GM19239 (cell line): ENCODE measurements at places on chromosomes 5 and 9.
A peak's percentile ranks its signal among the peaks of the same experiment; 100 is the strongest.

DNA sequence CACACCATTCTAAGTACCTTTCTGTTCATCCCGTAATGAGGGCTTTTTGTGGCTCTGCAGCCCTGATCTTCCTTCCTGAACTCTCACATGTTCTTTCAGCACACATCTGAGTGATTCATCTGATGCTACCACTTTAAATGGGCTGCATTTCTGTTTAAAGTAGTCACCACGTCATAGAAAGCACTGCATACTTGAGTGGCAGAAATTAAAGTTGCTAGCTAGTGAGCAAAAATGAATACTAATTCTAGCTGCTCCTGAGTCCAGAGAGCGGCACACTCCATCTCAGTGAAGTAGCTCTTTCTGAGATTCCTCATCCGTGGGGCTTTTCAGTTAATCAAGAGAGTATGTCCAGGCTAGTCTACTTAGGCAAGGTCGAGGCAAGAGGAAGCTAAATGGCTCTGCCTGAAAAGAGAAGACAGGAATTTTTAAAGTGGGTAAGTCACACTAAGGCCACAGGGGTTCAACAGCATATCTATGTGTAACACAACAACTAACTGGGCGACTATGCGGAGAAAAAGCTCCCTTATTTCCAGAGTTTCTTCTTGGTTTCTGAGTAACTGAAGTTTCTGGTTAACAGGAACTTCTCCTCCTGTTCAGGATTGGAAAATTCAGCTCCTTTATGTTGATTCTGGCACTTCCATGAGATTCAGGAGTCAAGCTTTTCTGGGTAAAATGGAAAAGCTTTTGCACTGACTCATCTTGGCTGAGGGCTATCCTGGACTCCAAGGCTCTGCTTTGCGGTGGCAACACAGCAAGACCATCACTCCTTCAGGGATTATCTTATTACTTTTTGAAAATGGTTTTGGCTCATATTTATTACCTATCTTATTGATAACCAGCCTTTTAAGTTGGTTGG, 109.5 kb downstream of the TAF11L14 start:
- no peak for DNase-seq

- no peak for DNase-seq
Measured at GRCh38 chr5:127031863-127032232, 1.5 kb upstream of the MARCHF3 start.

- no peak for DNase-seq
Measured at GRCh38 chr5:95731571-95732554, 727 bp downstream of the RHOBTB3 start.

- DNase-seq, result no peak
Measured at GRCh38 chr9:134073500-134073899, 5.7 kb upstream of the BRD3 start.

DNA sequence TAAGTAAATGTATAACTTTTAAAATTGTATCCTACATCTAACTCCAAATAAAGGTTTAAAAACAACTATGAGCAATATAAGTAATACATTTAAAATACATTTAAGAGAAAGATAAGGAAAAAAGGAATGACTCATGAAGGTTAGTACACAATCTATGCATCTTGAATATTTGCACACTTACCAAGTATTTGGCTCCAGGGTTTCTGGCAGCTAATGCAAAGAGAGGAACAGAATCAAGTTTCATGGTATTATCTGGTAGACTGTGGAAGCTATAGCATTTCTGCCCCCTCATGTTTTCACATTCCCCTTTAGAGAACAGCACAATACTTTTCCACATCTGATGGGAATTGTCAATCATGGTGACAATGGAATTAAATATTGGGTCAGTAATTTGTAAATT, 132.1 kb downstream of the COX7C start:
- no peak for DNase-seq

DNA sequence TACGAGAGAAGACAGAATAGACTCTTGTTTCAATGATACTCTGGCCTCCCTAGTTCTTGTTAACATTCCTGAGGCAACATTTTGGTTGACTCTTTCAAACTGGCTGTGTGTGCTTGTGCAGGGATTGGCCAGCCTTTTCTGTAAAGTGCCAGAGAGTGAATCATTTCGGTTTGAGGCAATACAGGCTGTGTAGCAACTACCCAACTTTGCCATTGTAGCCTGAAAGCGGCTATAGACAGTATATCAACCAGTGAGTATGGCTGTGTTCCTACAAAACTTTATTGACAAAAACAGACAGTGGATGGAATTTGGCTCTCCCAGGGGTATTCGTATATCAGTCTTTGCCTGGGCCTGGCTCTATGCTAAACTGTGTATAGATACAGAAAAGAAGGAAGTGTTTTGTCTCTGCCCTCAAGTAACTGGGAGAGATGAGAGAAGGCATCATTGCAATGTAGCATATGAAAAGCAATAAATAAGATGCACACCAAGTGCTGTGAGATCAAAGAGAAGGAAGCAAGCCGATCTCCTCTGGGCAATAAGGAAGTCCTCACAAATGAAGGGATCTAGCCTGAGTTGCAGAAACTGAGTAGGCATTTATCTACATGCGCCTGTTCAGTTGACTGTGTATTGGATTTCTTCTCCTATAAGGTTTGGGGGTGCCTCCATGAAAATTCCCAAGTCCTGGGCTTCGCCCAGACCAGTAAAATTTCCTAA, 568.0 kb upstream of the KLF4 start:
- DNase-seq, result no peak

DNA sequence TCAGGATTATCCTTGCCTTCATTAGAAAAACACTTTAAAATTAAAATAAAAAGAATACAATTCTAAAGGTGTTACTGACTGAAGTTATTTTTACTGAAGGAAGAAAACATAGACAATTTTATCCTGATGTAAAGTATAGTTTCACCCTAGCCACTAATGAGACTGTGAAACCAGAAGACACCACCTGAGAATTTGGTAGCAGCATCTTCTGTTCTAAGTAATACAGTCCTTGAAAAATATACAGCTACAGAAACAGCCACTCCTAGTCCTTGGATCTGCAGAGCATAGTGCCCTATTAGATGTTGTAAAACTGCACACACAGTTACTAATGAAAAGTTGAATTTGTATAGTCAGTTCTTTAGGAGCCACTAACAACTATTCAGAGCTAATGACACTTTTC, 377.7 kb downstream of the PRR16 start:
- no peak for DNase-seq

DNA sequence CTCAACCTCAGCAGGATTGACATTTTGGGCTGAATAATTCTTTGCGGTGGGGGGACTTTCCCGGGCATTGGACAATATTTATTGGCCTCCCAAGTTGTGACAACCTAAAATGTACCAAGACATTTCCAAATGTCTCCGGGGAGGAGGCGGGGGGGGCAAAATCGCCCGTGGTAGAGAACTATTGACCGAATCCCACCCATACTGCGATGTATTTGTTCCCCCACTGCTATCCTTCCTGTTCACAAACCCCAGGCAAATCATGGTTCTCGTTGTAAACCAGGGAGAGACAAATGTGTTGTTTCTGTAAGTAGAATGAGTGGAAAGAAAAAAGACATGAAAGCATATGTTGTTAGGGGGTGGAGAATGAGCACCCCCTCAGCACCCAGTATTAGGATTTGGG, 141.9 kb downstream of the PSAT1 start:
- no peak for DNase-seq

- DNase-seq, result no peak
Measured at GRCh38 chr5:131671994-131672655, 37.1 kb upstream of the RAPGEF6 start.

- no peak for DNase-seq
Measured at GRCh38 chr9:134598884-134599245, 42.7 kb upstream of the COL5A1 start.

GRCh38 chr9:112811518-112811917, 61.0 kb downstream of the SNX30 start:
- DNase-seq, result no peak

GRCh38 chr5:56812110-56812509, 3.2 kb upstream of the MAP3K1 start:
- DNase-seq, result no peak

DNA sequence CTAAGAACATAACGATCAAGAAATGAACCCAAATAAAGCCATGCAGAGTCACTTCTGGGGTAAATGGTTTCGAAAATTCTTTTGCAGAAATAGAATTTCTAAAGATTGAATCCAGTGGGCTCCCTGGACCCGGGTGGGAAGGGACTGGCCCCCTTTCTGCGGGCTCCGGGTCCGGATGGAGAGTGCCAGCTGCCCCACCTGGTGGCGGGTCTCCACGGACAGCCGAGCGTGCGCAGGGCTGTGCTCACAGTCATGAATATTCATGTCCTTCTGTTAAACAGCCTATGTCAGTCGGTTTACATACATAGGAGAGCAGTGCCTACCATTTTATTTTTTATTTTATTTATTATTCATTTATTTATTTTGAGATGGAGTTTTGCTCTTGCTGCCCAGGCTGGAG, 4.7 kb upstream of the PPP1R26 start:
- no peak for DNase-seq

DNA sequence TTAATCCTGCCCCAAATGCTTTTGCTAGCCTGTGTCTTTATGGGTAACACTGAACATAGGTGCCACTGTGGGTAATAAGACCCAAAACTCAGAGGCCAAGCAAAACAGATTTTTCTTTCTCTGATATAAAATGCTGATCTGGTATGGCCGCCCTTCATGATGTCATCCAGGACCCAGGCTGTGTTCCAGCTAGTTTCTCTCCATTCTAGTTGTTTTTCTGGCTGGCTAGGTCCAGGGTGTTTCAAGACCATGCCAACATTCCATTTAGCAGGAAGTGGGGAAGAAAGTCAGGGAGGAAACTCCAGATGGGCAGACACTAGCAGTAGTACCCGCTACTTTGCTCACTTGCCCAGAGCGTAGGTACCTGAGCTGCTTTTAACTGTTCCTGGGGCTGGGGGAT, 183.9 kb upstream of the OTULINL start:
- no peak for DNase-seq

GRCh38 chr9:120413121-120414048, 166.6 kb downstream of the CDK5RAP2 start:
- DNase-seq, result no peak

DNA sequence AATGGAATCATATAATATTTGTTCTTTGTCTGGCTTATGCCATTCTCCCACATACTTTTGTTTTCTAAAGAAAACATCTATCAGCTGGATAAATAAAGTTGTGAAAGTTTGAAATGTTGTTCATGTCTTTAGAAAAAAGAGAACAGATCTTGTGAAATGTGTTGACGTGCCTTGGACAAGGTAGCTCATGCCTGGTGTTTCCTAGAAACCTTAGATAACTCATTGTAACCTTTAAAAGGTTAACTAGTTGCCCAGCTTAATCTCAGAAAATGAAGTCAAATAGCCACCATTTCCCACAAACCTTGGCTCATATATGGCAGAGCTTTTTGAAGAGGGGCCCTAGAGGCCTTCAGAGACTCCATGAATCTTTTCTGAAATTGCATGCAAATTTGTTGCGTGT, 15.3 kb downstream of the CDO1 start:
- DNase-seq, result no peak

- no peak for DNase-seq
Measured at GRCh38 chr5:9972059-9972458, 277.6 kb downstream of the ATPSCKMT start.

GRCh38 chr9:4967523-4967922, 17.5 kb upstream of the JAK2 start:
- DNase-seq, result no peak

DNA sequence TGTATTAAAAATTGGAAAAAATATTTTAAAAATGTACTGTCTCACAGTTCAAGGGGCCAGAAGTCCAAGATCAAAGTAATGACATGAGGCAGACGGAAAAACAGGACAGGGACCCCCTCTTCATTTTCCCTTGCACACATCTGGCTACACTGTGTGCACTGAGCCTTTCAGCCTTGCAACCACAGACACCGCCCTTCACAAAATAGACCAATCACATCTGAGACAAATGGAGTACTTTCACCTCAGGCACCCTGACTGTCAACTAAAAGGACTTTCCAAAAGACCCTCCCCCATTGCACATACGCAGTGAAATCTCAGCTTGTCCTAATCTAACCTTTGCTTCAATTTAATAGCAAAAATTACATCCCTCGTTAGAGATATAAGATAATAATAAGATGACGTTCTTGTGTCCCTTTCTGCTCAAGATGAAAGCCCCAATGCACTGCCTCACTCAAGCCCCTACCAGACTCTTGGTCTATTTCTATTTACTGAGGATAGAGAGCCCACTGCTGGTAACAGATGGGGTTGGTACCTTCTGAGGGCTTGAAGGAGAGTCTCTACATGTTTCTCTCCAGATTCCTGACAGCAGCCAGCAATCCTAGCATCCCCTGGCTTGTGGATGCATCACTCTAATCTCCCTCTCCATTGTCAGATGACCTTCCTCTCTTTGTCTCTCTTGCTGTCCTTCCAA, 514.8 kb upstream of the ADAMTS16 start:
- DNase-seq, result no peak

DNA sequence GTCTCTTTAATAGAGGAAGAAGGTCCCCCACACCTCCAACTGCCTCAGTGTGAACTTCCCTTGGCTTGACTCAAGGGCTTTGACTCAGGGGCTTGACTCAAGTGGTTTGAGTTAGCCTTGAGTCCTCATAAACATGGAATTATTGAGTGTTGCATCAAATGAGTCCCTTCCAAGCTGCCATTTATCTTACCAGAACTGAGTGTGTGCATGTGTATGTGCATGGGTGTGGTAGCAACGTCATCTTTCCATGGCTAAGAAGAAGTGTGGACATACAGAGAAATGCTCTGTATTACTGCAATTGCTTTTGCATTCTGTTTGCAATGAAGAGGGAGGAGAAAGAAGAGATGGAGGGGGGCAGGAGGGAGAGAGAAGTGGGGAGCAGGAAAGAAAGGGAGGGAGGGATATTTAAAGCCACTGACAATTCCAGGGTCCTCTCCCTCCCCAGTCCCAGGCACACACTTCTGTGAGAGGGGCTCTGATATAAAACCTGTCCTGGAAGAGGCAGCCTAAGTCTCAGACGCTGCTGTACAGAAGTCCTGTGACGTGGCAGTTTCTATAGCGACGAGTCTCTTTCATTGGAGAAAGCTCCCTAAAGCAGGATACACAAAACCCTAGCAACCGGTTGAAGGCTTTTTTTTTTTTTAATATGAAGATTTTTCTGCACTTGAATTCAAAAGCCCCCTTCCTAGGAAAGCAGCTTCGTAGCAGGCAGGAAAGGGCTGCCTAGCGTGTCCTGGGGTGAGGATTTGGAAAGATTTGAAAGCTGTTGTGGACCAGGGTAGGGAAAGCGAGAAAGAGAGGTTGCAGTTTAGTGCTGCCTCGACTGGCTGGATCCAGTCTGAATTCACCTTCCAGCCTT, 93.3 kb upstream of the MAP1B start:
- DNase-seq, result no peak

- DNase-seq, result peak; percentile 57
Measured at GRCh38 chr9:112809351-112809848, 58.8 kb downstream of the SNX30 start.

GRCh38 chr9:72043576-72043975, 16.8 kb downstream of the C9orf57 start:
- DNase-seq, result no peak
